T follicular helper cell (primary cell): ENCODE measurements at places on chromosomes 12 and 14.

GRCh38 chr12:7129287-7129871 is 690 bp upstream of the RBP5 start:
- no peak for DNase-seq

- DNase-seq, result no peak
Measured at GRCh38 chr14:48936362-48936761, 649.8 kb downstream of the RPS29 start.

- no peak for DNase-seq
Measured at GRCh38 chr12:215116-215515, 1.2 kb upstream of the SLC6A12 start.

- DNase-seq, result no peak
Measured at GRCh38 chr12:131282292-131283080, 328.8 kb downstream of the ADGRD1 start.

GRCh38 chr12:57087010-57087690 is 1.8 kb upstream of the NAB2 start:
- peak; percentile 92 for DNase-seq

GRCh38 chr14:102558556-102558955 is 33.9 kb upstream of the RCOR1 start:
- no peak for DNase-seq

- DNase-seq, result no peak
Measured at GRCh38 chr12:108689314-108690190, 41.8 kb downstream of the CORO1C start.

- DNase-seq, result no peak
Measured at GRCh38 chr14:85439696-85440328, 90.1 kb upstream of the FLRT2 start.

DNA sequence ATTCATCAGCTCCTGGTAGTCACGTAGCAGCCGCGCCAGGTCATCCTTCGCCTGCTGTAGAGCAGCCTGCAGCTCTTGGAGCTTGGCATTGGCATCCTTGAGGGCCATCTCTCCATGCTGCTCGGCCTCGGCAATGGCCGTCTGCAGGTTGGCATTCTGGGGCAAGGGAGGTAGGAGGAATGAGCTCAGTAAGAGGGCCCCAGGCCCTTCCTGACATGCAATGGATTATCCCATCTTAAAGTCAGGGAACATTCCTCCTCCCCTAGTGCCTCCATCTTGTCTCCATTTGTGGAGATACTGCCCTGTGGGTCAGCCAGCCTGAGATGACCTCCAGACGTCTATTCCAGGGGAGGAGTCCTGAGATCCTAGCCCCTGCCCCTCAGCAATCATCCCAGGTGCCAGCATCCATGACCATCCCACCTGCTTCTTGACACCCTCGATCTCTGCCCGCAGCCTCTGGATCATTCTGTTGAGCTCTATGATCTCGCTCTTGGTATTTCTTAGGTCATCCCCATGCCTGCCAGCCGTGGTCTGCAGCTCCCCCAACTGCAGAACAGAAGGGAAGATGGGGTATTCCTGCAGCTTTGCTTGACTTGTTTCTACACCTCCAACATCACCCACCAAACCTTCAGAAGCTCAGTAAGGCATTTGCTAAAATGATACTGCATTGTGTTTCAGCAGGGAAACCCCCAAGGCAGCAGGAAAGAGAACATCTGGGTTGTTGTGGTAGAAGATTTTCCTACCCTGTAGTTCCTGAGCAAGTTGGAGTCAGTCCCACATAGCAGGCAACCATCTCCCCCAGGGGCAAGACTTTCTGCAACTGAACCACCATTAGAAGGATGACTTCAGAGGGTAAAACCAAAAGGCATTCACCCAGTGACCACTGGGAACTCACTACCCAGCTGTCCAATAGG is 4.4 kb downstream of the KRT3 start:
- no peak for DNase-seq

DNA sequence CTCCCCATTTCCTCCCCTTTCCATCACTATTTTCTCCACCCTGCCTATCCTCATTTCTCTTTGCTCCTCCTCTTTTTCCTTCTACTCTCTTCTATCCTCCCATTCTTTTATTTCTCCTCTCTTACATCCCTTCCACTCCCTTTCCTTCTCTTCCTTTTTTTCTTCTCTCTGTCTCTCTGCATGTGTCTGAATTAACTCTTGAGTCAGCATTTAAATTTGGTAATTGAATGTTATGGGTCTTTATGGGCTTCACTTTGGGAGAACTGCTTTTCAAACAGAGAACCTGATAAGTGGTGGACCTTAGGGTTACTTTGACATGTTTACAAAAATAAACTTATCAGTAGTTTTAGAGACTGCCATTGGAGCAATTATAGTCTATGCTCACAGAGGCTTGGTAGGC is 992.7 kb downstream of the NRXN3 start:
- DNase-seq, result no peak

DNA sequence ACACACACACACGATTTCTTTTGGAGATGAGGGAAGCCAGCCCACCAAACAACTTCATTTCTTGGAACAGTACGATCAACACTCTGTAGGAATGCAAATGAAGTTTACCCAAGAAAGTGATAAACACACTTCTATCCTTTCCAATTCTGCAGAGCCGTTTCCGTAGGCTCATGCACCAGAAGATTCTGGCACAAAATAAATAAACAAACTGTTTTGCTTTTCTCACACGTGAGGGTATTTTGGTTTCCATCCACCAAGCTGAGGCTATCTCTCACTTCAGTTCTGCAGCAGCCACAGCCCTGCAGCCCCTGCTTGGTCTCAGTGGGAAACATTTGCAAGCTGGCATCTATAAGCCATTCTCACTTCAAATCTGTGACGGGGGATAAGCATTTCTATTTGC is 15.3 kb upstream of the TSPAN11 start:
- DNase-seq, result no peak

DNA sequence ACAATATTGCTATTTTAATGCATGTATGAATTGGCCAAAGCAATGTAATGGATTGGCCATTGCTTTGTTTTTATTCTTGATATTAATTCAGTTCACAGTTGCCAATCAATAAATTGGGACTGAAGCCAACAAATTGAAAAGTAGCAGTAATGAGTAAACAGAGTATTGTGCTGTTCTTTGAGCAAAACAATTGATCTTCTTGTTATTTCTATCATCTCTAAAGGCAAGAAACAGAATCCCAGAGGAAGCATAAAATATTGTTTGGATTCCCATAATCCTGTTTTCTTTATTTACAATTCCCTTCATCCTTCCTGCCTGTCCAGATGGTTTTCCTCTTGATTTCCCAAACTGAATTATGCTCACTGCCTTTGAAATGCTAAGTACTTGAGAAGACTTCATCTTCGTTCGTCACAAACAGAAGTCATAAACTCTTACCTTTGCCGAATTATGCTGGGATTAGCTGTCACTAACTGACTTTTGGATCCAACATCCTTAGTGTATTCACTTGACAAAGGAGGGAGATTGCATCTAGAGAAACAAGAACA is 85.9 kb downstream of the ST8SIA1 start:
- no peak for DNase-seq

DNA sequence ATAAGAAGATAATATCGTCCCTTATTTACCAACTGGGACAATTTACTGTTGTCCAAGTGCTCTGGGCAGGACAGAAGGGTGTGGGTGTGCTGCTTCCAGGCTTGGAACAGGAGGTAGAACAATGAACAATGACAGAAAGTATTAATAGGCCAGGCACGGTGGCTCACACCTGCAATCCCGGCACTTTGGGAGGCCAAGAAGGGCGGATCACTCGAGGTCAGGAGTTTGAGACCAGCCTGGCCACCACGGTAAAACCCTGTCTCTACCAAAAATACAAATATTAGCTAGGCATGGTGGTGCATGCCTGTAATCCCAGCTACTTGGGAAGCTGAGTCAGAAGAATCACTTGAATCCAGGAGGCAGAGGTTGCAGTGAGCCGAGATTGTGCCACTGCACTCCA is 2.5 kb downstream of the IFI27 start:
- no peak for DNase-seq

GRCh38 chr12:123849517-123849916 is 87.4 kb downstream of the DNAH10 start:
- DNase-seq, result no peak

DNA sequence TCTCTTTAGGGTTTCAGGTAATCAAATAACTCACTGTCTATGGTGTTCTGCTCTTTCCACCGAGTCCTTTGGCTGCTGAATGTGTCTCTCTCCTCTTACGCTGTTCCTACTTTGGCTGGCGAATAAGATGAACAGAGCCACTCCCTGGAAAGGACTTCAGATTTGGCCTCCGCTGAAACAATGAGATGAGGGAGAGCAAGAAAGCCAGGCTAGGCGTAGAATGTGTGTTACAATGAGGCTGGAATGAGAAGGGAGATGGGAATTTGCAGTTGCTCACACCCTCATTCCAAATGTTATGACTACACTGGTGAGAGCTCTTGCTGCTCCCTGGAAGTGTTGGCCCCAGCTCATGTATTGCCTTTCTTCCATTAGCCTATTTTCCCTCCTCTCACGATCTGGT is at the start of gene MFAP5:
MFAP5 (minus strand) TSS at position 234 of the 400 bp plus-strand sequence. CDS start 722 bp downstream, outside the sequence.
- DNase-seq, result no peak
